ENCODE measurements at places on chromosomes 12 and 14.

- DNase-seq = no peak
These were observed 799 bp downstream of the ZNF219 start for GRCh38 chr14:21097636-21098075.

DNA sequence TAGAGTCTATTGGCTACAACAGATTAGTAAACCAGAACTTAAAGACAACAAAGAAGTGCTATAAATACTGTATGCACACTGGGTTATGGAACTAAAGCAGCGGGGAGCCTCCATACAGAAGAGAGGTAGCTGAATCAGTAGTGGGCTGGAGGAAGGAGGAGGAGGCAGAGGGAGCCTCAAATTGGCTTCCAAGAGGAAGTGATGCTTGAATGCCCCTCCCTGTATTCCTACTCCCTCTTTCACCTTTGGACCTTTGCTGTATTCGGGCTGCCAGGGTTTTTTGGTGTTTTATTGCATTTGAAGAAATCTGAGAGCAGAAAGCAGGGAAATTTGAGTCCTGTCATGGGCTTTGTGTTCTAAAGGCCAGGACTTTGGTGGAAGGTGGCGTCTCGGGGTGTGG lies 104.0 kb upstream of the PTPRB start:
- no peak for DNase-seq

DNA sequence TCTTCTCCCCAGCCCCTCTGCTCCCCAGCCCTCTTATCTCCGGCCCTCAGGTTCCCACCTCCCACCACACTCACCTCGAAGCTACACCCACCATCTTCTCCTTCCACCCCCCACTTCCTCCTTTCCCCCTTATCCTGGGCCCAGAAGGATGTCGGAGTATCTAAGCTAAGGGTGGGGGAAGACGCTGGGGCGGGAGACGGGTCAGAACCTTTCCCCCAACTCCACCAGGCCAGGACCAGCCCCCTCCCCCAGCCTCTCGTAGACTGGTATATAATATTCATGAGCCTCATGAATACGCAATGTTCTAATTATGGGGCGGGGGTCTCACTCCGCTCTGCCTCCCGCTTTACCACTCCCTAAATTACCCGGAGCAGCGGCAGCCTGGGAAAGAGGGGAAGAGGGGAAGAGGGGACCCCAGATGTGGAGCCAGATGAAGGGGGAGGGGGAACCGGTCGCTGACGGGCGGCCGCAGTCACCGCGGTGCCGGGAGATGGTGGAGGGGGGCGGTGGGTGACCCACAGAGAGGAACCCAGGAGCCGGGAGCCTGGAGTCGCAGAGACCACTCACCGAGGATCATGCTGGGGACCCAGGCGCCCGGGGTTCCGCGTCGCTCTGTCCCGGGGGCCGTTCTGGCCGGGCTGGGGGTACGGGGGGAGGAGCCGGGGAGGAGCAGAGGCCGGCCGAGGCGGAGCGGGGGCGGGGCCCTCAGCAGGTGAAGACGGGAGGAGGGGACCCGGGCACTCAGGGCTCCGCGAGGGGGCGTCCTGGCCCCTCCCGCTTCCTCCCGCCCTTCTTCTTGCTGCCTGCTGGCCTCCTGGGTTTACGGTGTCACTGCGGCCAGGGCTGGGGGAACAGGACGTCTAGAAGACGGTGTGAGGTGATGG lies 6.4 kb upstream of the ZNF385A start:
- no peak for DNase-seq

- DNase-seq = no peak
These were observed 514.6 kb downstream of the FUT8 start for GRCh38 chr14:65926935-65927700.

DNA sequence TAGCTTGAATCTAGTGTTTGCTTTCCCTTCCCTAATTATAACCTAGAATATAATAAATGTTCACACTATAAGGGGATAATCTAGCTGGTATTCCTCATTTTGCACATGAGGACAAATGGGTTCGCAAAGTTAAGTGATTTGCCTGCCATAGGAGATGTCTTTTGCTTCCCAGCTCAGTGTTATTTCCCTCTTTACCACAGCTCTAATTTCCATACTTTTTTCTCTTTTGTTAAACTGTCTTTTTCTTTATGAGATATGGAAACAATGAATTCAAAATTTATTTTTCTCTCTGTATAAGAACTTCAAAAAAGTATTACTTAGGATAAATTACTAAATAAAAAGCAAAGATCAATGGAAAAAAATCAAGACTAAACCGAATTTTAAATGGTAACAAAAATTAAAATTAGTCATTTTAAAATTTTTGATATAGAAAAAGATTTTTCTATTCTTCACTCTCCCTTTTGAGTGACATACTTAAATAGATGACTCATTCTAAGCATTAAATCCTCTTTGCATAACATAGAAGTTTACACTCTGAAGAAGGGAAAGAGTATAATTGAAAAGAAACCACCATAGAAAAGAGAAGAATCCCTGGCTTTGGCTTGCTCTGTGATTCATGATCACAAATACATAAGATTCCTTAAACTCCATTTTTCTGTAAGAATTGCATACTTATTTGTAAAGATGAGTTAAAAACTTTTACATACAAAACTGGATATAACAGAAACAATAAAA lies 97.3 kb downstream of the INSM2 start:
- DNase-seq = no peak

DNA sequence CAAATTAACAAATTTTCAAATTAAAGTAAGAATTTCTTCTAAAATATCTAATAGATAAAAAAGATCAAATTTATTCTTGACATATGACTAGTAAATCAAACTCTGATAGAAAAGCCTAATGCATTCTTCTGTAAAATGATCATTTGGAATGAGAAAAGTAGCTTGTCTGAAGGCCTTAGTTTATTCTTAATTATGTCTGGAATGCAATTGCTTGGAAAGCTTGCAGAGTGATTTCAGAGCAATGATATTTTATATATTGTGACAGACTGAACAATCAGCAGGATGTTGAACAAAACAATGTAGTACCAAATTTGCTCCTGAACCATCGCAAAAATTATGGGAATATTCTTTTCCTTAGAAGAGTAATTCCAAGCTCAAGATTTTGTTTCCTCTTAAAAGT lies 789.6 kb upstream of the NOVA1 start:
- no peak for DNase-seq

DNA sequence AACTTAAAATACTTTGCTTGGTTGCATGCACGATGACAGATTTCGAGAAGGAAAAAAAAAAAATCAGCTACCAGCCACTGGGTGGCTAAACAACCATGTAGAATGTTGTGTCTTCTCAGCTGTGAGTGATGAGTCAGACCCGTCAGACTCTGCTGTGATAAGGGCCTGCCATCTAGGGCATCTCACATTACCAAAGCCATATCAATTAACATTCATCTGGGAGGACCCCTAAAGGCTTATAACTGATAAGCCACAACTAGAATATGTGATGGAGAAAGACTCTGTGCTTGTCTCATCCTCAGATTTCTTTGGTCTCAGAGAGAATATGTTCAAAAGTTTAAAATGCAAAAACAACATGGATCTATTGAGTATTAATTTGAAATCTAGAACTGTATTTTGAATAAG lies 111.5 kb downstream of the PAX9 start:
- no peak for DNase-seq

GRCh38 chr14:54689928-54690327 lies 123.0 kb downstream of the SAMD4A start:
- DNase-seq = no peak

DNA sequence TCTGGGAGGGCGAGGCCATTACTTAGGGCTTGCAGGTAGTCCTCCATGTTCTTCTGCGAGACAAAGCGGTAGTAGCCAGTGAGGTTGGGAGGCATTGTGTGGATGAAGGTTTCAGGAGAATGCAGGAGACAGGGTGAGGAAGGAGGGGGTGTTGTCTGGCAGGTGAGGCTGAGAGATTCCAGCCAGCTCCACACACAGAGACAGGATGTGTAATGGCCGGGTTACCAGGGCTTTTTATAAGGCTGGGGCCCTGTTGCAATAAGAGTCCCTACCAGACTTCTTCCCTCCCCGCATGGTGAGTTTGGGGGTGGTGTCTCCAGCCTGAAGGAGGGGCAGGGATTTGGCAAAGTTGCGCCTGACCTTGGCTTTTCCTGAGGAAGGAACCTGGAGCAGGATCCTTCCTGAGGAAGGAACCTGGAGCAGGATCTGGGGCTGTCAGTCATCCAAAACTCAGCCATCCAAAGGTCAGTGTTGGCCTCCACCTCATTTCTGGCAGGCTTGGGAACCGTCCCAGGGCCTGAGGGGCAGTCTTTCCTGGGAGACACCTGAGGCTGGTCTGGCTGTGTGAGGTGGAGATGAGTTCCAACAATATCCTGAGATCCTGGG lies at the start of gene RBP5:
RBP5 (minus strand) TSS at position 209 of the 606 bp plus-strand sequence; CDS start at position 95, 114 bp downstream.
- DNase-seq = no peak

- no peak for DNase-seq
These were observed 719.7 kb upstream of the TBX3 start for GRCh38 chr12:115403689-115404088.

GRCh38 chr14:68794130-68794850 lies 1.4 kb upstream of the ZFP36L1 start:
- peak; percentile 94 for DNase-seq

GRCh38 chr12:30862486-30862885 lies 64.1 kb upstream of the TSPAN11 start:
- DNase-seq = peak; percentile 81

DNA sequence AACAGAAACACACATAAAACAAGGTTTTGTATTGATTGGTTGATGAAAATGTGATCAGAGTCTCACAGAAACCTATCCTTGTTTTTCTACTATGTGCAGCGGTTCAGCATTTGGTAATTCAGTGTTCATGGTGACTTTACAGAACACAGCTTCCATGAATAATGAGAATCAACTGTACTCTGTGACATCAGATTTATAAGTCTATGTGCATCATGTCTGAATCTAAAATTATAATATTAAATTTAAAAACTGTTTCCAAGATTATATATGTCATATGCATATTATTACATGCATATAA lies 104.3 kb downstream of the SLC16A7 start:
- no peak for DNase-seq

- no peak for DNase-seq
These were observed 86.5 kb downstream of the DAD1 start for GRCh38 chr14:22502551-22502950.

GRCh38 chr12:92278378-92278828 lies 132.8 kb upstream of the BTG1 start:
- peak; percentile 74 for DNase-seq

DNA sequence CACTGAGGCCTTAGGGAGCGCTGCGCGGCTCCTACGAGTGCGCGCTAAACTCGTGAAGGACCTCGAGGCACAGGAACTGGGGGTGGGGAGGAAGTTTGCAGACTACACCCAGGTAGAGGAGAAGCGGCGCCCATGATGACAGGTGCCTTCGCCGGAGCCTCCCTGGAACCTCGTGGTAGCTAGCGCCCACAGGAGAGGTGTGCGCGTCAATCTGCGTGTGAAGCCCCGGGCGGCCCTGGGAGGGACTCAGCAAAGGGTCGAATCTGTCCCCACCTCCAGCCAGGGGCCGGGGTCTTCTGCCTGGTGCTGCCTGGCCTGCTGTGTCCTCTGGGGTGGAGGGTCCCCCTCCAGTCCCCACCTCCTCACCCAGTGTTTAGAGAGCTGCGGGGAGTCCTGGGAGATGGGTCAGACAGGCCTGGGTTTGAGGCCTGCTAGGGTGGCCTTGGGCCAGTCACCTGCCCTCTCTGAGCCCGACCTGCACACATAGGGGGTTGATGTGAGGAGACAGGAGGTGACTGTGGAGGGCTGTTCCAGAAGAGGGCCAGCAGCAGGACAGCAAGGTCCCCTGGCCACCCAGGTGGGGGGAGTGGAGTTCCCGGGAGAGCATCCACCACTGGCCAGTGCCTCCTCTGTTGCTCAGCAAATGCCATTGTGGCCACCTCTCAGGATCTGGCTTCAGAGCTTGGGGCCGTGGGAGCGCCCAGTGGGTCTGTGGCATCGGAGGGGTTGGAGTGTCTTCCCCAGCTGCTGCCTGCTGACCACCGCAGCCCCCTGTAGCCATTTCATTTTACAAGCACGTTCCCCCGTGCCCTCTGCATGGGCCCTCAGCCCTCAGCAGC lies 20.2 kb upstream of the KIF26A start:
- DNase-seq = no peak

DNA sequence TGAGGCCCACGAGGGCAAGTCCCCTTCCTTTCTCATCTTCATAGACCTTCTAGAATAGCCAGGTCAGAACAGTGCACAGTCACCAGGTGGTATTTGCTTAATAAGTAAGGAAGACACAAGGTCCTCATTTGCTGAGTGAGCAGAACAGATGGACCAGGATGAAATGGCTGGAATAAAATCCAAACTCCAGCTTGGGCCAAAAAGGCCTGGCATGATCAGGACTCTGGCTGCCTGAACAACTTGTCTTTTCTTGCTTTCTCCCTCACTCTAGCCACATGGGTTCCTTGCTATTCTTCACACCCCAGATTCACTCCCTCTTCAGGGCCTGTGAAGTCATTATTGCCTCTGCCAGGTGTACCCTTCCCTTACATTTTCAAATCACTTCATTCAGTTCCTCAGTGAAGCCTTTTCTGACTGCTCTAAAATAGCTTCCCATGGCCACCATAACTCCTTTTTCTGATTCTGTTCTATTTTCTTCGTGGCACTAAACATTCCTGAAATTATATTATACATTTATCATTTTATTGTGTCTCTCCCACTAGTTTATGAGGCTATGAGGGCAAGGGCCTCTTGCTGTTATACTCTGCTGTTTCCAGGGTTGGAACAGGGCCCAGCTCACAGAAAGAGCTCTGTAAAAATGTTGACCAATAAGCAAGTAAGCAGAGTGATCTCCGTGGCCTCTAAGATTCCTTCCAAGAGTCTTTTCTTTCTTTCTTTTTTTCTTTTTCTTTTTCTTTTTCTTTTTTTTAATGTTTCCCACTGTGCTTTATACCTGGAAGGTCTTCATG lies 150.8 kb downstream of the TTC8 start:
- no peak for DNase-seq

DNA sequence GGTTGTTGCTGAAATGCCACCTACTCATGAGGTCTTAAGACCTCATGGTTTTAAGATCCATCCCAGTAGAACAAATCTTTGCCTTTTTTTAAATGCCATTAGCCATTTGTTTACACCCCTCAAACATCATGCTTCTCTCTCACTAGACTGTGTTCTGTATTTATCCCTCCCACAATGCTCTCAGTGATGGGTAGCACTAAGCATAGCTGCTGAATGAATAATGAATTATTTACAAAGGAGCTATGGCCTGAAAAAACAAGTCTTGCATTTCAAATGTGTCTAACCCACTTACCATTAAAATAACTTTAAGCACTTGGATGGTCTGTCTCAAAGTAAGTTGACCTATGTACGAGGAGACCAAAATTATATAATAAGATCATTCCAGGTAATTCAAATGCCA lies 334.5 kb downstream of the PAWR start:
- DNase-seq = no peak

- DNase-seq = no peak
These were observed 4.1 kb downstream of the RDH16 start for GRCh38 chr12:56953314-56953713.
